ENCODE measurements at places on chromosomes 6 and 20.
A peak's percentile ranks its signal among the peaks of the same experiment; 100 is the strongest.

- no peak for DNase-seq
Measured at GRCh38 chr6:34891296-34891695, 2.2 kb downstream of the ANKS1A start.

DNA sequence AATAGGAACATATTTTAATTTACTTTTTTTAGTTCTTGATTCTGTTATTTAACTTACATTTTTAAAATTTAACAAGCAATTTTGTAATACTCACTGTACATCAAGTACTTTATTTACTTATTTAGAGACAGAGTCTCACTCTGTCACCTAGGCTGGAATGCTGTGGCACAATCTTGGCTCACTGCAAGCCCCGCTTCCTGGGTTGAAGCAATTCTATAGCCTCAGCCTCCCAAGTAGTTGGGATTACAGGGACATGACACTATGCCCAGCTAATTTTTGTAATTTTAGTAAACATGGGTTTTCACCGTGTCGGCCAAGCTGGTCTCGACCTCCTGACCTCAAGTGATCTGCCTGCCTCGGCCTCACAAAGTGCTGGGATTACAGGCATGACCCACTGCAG, 7.0 kb downstream of the BTN3A3 start:
- no peak for DNase-seq

DNA sequence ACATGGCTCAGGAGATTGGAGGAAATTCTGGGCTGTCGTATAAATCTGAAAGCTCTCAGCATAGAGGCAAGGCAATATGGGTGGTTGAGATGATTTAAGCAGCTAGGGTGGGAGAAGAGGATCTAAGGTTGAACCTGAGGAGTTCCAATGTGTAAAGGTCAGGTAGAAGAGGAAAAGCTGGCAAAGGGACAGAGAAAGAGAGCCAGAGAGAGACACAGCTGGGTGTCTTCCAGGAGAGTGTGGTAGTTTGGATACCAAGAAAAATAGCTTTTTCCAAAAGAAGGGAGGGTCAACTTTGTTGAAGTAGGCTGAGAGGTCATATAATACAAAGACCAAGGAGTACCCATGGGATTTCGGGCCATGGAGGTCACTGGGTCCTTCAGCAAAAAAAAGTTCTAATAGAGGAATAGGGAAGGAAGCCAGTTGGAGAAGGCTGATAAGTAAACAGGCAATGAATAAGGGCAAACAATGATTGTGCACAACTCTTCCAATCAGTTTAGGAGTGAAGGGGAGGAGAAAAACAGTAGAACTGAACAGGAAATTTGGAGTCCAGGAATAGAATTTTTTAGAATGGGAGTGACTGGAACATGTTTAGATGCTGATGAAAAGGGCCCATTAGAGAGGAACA, 135.1 kb downstream of the QRSL1 start:
- DNase-seq: no peak

DNA sequence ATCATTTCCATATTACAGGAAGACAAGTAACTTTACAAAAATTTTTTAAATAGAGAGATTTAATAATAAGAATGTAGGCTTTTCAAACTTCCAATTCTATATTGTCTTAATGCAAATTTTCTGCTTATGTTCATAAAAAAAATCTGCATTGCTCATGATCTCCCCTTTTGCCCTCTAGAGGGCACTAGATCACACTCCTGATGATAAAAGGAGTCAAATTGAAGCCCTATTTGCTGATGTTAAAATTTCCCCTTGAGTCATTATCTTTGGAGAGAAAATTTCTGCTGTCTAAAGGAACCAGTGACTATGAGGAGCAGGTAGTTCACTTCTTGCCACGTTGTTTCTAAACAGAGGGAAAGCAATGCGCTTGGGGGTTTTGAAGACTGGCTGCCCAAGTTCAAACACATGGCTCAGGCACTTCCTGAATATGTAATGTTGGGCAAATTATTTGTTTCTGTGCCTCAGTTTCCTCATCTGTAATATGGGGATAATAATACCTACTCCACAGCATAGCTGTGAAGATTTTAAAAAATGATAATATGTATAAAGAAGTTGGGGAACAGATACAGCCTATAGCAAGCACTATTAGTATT, 874.2 kb downstream of the TFAP2A start:
- DNase-seq: peak; percentile 19

DNA sequence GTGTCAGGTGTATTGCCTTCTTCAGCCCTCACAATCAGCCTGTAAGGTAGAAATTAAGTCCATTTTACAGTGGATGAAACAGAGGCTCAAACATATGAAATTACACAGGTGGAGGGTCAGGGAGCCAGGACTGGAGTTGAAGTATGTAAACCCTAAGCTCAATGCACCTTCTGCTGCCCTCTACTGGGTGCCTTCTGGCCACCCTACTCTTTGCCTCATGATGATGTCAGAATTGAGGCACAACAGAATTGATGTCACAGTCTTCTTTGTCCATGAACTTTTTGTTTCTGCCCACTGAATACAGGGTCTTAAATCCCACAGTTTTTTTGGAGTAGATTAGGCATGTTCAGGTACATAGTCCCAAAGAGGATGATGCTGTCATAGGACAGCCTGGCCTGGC, 400.8 kb upstream of the CHD6 start:
- DNase-seq: no peak

Measured in AG09319 (cell line).